SIG-M5 (cell line): ENCODE measurements at places on chromosomes 6 and 20.

DNA sequence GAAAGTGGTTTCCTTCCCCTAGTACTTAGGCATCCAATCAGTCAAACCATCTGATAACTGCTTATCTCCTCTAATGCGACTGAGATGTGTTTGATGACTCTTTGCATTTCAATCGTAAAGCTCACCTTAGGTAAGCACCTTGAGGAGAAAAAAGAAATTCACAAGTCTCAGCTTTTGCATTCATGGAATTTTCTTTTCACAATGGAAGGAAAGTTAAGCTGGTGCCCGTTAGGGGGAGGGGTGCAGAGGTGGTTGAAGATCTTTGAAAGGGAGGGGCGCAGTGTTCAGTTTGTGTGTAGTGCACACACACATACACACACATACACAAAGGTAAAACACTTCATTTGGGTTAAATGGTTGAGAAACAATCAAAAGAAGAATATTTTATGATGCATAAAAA, 87.1 kb upstream of the SALL4 start:
- DNase-seq, result no peak

- no peak for DNase-seq
These were observed 23.4 kb downstream of the KCNS1 start for GRCh38 chr20:45077559-45077958.

GRCh38 chr20:49786668-49787370, 25.8 kb upstream of the SLC9A8 start:
- no peak for DNase-seq

DNA sequence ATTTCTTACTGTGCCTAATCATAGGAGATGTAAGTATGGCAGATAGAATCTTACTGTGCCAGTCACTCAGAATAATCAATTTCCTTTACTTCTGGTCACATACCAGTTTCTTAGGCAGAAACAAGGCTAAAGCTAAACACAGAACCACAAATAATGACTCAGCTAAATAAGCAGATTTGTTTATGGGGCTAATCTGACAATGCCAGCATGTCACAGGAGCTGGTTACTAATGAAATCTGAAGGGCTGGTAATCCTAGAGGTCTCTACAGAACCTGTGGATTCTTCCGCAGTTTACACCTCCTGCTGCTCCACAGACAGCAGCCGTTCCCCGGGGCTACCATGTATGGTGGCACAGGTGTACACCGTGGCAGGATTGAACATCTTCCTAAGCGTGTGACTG, 80.8 kb downstream of the LYRM4 start:
- DNase-seq, result no peak

- no peak for DNase-seq
These were observed 23.0 kb upstream of the ECHDC1 start for GRCh38 chr6:127366282-127367022.

- no peak for DNase-seq
These were observed 33.0 kb downstream of the CHRNA4 start for GRCh38 chr20:63328026-63328700.

DNA sequence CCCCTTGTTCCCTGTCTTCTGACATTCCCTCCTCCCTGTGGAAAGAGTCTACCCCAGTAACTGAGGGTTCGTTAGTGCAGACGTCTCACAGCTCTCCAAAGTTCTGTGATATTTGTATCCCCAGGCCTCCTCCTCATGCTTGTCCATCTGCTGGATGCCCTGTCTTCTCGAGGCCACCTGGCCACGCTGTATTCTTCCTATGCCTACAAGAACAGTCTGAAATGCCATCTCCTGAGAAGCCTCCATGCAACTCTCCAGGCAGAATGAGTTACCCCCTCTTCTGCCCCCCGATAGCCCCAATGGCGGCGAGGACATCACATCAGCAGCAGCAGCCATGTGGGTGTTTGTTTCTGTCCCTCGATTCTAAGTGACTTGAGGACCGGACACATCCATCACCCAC, 9.3 kb downstream of the ULBP2 start:
- no peak for DNase-seq

DNA sequence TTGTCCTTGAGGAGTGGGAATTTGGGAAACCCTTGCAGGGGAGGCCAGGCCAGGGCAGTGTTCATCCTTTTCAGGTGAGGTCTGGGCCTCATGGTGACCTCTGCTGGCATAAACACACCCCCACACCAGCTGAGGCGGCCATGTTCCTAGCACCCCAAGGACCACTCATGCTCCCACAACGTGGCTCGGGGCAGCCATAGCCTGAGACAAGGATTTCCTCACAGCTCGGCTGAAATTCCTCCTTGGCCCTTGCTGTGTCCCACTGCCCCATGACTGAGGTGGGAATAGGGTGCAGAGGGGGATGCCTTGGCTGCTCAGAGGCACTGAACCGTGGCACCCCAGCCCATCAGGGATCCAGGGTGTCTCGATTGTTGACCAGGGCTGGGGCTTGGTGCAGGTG, 27.3 kb upstream of the SPDEF start:
- DNase-seq, result no peak

GRCh38 chr20:25315418-25316210, 67.7 kb downstream of the PYGB start:
- DNase-seq, result no peak

DNA sequence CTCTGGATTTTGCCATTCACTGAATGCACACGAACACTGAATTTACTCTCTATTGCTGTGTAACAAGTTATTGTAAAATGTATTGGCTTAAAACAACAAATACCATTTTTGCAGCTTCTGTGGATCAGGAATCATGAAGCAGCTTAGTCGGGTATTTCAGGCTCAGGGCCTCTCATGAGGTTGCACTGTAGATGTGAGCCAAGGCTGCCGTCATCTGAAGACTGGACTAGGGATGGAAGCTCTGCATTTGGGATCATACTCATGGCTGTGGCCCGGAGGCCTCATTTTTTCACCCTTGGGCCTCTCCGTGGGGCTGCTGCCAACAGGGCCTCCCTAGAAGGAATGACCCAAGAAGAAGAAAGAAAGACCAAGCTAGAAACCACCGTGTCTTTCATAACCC, 492.4 kb upstream of the CDH4 start:
- no peak for DNase-seq

DNA sequence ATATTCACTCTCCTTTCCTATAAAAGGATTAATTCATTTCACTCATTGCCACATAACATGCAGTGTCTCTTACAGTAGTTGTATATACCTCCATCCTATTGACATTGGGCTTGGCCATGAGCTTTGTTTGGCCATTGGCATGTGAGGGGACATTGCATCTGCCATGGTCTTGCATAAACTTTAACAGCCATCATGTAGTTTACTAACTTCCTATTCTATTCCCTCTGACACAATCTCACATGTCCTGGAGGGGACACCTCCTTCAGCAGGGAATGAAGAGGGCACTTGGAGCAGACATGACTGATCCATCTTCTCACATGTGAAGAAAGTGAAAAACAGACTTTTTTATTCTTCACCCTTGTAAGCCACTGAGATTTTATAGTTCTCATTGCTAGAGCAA, 115.5 kb upstream of the MARCKS start:
- no peak for DNase-seq

GRCh38 chr20:38354227-38354626, 7.9 kb downstream of the LBP start:
- DNase-seq, result no peak

GRCh38 chr6:30006170-30007131, 54.6 kb upstream of the POLR1H start:
- no peak for DNase-seq

GRCh38 chr6:126983779-126984178, 134.7 kb upstream of the RSPO3 start:
- no peak for DNase-seq
